ENCODE measurements at places on chromosomes 13 and 19.

GRCh38 chr13:110291286-110291685, 15.7 kb downstream of the COL4A1 start:
- DNase-seq, result no peak

DNA sequence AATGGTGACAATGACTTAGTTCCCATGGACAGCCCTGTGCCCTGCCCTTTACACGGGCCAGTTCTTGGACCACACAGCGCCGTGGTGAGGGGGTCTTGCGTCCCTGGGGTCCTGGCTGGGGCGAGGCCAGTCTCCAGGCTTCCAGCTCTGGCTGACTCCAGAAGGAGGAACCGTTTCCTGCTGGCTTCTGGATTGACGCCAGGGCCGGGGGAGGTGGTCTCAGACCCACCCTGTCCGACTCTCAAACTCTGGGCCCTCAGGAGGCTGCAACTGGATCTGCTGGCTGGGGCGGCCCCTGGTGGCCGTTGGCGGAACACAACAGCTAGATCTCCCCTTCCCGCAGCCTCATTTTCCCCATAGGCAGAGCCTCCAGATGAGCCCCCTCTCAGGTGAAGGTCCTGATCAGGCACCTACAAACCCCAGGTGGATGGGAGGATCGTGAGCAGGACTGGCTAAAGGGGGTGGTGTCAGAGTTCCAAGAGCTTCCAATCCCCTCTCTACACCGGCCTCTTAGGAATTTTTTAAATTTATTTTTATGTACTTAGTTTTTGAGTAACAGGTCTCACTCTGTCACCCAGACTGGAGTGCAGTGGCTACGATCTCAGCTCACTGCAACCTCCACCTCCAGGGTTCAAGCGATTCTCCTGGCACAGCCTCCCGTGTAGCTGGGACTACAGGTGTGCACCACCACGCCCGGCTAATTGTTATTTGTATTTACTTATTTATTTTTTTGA, 8.0 kb downstream of the CCDC194 start:
- peak; percentile 75 for DNase-seq

DNA sequence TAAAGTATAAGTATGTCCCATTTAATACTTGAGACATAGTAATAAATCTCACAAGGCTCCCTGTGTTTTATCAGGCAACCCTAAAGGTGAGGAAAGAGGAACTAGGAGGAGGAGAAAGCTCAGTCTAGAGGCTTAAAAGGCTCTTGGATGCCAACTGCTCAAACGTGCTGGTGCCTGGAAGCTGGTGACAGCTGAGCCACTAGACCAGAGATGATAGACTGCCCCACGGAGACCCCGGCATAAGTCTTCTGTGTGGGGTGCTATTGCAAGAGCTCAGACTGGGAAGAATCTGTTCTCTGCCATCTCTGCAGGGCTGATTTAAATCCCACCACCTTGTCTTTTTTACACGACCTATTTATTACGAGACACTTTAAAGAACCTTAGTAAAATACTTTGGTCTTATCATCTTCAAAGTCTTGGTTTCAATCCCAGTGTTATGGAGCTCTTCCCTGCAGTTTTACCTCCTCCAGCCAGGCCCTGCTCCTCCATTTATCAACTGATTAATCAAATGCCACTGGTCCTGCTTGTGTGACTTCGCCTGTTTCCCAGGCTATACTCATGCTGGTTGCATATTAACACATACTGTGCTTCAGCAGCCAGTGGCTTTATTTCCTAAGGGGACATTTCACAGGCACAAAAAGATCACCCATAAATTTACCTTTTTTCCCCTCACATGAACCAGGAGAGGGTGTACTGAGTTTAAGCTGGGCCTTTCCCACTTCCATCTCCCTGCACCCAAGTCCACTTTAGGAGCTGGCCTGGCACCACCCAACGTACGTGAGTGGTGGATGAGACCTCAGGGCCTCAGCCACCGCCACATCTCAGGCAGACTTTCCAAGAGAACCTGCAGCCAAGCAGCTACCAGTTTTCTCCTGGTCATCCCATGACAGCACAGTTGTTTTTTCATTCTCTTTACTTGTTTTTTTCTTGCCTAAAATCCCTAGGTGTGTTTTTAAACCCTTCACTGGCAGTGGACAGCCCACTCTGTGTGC, 7.8 kb upstream of the ATP12A start:
- no peak for DNase-seq

- DNase-seq, result no peak
These were observed 1411.5 kb downstream of the SLITRK5 start for GRCh38 chr13:89082623-89083022.

GRCh38 chr13:99605420-99606323, 104.4 kb downstream of the TM9SF2 start:
- peak; percentile 32 for DNase-seq

DNA sequence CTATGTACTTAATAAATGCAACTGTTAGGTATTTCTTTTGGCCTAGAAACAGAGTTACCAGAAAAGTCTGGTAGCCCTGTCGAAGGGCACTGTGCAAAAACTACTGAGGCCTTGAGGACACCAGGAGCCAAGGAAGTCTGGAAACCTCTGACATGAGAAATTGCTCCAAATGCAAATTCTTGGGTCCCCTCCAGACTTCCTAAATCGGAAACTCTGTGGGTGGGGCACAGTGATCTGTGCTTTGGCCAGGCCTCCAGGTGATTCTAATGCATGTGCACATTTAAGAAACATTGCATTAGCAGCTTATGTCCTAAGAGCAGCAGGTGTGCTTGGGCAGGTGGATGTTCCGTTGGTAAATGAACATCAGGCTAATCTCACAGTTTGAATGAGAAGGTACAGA, 50.0 kb downstream of the STARD13 start:
- no peak for DNase-seq

GRCh38 chr19:4380254-4380727, 20.1 kb downstream of the SH3GL1 start:
- DNase-seq, result no peak

DNA sequence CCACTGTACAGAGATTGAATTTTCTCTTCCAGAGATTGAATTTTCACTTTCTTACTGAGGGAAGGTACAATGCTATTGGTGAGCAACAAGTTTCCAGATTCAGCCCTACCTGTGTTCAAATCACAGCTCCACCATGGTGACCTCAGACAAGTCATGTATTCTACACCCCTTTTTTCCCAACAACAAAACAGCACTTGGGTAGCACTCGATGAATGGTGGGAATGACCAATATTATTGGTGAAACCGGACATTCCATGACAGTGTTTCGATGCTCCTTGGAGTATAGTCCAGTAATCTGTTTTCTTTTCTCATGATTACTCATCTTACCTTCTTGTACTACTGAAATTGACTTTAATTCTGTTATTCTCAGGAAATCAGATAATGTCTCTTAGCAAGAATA, 266.2 kb upstream of the SOX21 start:
- DNase-seq, result no peak

DNA sequence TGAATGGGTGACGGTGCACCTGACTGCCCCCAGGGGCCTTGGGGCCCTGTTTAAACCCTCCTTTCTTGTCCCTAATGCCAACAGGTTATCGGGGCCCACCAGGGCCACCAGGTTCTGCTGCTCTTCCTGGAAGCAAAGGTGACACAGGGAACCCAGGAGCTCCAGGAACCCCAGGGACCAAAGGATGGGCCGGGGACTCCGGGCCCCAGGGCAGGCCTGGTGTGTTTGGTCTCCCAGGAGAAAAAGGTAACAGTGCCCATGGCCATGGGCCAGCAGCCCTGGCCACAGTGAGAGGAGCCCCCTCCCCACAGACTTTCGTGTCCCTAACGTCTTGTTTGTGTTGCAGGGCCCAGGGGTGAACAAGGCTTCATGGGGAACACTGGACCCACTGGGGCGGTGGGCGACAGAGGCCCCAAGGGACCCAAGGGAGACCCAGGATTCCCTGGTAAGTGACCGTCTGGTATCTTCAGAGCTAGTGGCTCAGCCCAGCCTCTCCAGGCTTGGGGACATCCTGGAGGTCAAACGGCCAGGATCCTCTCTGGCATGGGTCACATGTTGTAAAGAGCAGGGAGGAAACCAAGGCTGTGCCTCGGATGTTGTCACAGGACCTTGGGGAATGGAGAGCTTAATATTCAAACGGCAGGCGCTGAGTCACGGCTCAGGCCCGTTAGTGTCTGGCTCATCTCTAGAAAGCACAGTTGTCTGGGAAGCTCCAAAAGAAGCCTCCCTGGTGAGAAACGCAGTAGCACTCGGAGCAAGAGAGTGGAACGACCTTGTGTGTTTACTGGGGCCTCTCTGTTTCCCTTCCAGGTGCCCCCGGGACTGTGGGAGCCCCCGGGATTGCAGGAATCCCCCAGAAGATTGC, 58.3 kb downstream of the RAB20 start:
- DNase-seq, result no peak

GRCh38 chr19:29587059-29587458, 19.0 kb upstream of the POP4 start:
- no peak for DNase-seq

- no peak for DNase-seq
These were observed 8.1 kb upstream of the PTBP1 start for GRCh38 chr19:788983-789700.

- no peak for DNase-seq
These were observed 168.6 kb upstream of the RFC3 start for GRCh38 chr13:33649212-33649878.

DNA sequence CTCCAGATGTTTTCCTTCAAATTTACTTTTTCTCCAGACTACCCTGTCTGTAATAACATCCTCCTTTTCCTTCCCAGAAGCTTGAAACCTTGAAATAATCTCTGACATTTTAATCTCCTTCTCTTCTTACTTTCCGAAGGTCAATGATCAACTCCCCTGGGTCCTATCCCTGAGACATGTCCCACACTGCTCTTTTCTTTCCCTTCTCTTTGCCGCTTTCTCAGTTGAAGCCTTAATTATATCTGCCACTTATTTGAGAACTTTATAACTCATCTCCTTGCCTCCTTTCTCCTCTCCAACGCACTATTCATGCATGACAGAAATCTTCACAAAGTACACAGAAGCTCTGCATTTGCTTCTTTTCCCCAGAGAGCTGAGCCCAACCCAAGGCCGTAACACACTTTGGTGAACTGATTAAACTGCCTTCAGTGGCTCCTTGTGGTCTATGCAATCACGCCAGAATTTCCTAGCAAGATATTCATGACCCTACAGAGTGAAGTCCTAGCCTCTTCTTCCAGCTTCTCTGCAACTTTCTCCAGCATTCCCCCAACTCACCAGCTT, 9.2 kb upstream of the WASF3 start:
- no peak for DNase-seq

DNA sequence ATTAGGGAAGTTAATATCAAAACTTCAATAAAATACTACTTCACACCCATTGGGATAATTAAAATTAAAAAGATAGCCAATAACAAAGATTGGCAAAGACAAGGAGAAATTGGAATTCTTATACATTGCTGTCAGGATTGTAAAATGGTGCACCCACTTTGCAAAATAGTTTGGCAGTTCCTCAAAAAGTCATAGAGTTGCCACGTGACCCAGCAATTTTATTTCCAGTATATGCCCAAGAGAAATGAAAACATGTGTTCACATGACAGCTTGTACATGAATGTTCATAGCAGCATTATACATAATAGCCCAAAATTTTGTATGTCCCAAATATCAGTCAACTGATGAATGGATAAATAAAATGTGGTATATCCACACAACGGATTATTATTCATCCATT, 3.3 kb downstream of the MBD3L1 start:
- DNase-seq, result no peak

- DNase-seq, result no peak
These were observed 6.5 kb downstream of the MAB21L1 start for GRCh38 chr13:35469806-35470525.

GRCh38 chr13:22092791-22093560, 422.1 kb downstream of the FGF9 start:
- no peak for DNase-seq

DNA sequence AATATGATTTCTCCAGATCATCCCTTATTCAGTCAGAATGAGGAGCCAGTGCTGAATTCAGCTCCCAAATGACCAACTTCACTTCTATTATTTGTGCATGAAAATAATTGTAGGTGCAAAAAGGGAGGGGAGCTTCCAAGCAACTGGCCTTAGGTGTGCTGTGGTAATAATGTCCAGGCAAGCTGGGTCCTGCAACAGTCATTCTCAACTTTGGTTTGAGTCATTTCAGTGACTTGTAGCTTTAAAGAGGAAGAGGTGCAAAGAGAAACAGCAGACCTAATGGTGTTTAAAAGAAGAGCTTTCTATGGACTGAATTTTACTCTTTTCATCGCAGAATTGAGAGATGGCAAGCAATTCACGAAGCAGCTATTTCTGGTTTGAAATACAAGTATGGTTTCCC, 29.2 kb upstream of the FGF9 start:
- DNase-seq, result no peak

DNA sequence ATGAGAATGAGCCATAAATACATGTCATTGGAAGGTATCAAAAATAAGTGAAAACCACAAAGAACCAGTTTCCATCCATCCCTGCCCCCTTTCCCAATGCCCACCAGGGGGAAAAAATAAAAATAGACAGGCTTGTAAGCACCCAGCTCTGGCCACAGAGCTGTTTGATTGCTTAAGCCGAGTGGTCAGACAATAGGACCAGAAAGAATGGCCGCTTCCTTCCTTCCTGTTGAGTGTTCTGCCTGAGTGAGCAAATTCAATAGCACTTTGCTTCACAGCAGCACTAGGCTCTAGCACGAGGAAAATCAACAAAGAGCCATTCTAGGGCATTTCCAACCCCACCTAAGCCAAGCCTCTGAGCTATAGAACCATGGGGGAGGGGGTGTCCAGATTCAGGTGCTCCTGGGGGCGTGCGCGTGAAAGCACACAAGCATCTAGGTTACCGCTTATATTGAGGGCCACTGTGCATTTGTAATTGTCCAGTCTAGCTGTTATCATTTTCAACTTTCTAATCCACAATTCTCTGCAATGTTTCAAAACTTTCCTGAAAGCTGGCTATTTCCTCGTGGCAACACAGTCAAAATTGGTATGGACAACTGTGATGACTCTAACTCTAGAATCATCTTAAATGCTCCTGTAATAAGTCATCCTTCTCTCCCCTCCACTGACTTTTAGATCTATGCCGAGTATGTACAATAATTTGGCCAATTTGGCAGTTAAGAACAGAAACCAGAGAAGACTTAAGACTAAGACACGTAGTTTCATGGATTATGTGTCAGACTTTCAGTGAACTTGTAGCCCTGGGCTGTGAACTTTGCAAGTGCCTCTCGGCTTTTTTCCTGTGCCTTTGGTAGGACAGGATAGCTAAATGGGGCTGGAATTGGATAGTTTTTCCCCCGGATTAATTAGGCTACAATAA, 64.3 kb downstream of the SPRY2 start:
- no peak for DNase-seq

Data from DND-41 (cell line).